Activated CD4-positive, alpha-beta T cell treated with anti-CD3 and anti-CD28 coated beads, Interleukin-2, amount 50 U/mL, for 24 hours (primary cell): ENCODE measurements at places on chromosomes 4 and X.

DNA sequence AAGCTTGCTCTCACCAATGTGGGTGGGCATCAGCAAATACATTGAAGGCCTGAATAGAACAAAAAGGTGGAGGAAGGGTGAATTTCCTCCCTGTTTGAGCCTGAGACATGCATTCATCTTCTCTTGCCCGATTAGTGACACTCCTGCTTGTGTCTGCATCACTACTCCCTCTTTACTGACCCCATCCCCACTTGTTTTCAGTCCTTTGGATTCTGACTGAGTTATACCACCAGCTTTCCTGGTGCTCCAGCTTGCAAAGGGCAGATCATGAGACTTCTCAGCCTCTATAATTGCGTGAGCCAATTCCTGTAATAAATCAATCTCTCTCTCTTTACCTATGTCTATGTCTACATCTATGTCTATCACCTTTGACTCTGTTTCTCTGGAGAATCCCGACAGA, 47.4 kb upstream of the DYNLT3 start:
- no peak for DNase-seq

DNA sequence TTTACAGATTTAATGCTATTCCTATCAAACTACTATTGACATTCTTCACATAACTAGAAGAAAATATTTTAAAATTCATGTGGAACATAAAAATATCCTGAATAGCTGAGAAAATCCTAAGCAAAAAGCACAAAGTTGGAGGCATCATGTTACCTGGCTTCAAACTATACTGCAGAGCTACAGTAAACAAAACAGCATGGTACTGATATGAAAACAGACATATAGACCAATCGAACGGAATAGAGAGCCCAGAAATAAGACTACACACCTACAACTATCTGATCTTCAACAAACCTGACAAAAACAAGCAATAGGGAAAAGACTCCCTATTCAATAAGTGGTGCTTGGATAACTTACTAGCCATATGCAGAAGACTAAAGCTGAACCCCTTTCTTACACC, 273.4 kb upstream of the GRIA3 start:
- DNase-seq, result no peak

- no peak for DNase-seq
Measured at GRCh38 chr4:82436130-82436529, 5.7 kb downstream of the ENOPH1 start.

DNA sequence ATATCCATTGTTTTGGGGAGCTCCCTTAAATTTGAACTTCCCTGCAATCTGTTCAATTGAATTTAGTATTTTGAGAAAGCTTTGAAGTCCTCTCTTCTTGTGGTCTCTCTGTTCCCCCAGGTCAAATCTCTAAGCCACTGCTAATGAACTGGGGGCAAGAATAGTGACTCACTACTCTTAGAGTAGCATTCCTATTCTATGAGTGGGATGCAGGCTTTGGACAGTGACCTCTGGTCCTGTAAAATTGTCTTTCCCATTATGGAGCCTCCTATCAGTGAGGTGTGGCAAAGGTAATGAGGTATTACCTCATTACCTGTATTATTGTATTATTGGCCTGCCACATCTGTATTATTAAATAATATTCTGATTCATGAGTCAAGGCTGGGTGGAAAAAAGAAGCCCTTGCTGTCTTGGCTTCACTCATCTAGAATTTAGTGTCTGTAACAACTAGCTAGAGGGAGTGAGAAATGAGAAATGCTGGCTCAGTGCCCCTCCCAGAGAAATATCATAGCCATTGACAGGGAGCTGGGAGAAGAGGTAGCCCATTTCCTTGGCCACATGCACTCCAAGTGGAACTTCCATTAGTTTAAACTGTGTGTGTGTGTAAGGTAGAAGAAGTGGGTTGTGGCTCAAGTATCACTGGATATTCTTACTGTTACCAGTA, 393.9 kb upstream of the CTSO start:
- no peak for DNase-seq
